ENCODE measurements at places on chromosomes 5 and 9. TPM values are rescaled to one million over a fixed set of nuclear protein-coding genes. Genes with fewer than 3 reads are reported as not detected.
A peak's percentile ranks its signal among the peaks of the same experiment; 100 is the strongest.

Gene SLC36A3
- not detected for total RNA-seq

GRCh38 chr9:17135295-17136160 lies 688 bp downstream of the CNTLN start:
- H3K4me1 ChIP-seq: peaks cover 4% of the 10 kb centered on the region
- peaks cover 3% of the 10 kb centered on the region for H3K36me3 ChIP-seq
- peak overlapping the region; percentile 54 for H3K4me3 ChIP-seq
- H3K27ac ChIP-seq: no peak overlapping the region
- peaks cover 22% of the 10 kb centered on the region for H3K27me3 ChIP-seq

- DNase-seq: no peak
- no peaks in the 10 kb centered on the region for H3K4me1 ChIP-seq
- H3K27me3 ChIP-seq: no peaks in the 10 kb centered on the region
- H3K27ac ChIP-seq: no peak overlapping the region
- H3K4me3 ChIP-seq: no peak overlapping the region
- H3K36me3 ChIP-seq: peaks cover 48% of the 10 kb centered on the region
These were observed 123.8 kb downstream of the DROSHA start for GRCh38 chr5:31407921-31408693.

GRCh38 chr9:15999422-16000339 lies 446.8 kb downstream of the CCDC171 start:
- no peak for DNase-seq
- H3K4me3 ChIP-seq: no peak overlapping the region

DNA sequence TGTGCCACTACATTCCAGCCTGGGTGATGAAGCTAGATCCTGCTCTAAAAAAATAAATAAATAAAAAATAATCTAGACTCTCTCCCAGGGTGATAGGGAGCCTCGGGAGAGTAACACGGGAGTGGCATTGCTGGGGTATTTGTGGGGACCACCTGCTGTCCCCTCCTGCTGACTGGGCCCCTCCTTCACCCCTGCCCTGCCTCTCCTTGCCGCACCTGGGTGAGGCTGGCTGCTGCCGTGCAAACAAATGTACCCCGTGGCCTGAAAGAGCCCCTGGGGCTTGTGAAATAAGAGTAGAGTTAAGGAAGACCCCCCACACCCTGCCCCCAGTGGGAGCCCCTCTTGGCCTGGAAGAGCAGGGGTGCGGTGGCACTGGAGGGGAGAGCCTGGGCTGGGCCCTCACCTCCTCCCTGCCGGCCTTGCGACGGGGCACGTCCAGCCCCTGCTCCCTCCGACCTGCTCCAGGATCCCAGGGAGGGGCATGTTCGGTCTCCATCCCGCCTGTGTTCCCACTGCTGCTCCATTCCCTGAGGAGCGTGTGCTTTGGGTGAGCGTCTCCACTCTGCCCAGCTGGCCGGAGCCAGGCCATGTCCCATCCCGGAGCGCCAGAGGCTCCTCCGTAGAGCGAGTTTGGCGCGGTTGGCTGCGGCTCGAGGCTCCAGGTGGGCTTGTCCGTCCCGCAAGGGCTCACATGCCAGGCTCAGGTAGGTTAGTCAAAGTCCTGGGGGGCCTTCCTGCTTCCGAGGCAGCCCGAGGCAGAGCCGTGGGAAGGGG lies 75.0 kb upstream of the RNU6ATAC start:
- H3K4me1 ChIP-seq: peaks cover 6% of the 10 kb centered on the region
- H3K36me3 ChIP-seq: no peaks in the 10 kb centered on the region
- no peak overlapping the region for H3K27ac ChIP-seq
- H3K27me3 ChIP-seq: peaks cover 9% of the 10 kb centered on the region
- DNase-seq: no peak
- no peak overlapping the region for H3K4me3 ChIP-seq

DNA sequence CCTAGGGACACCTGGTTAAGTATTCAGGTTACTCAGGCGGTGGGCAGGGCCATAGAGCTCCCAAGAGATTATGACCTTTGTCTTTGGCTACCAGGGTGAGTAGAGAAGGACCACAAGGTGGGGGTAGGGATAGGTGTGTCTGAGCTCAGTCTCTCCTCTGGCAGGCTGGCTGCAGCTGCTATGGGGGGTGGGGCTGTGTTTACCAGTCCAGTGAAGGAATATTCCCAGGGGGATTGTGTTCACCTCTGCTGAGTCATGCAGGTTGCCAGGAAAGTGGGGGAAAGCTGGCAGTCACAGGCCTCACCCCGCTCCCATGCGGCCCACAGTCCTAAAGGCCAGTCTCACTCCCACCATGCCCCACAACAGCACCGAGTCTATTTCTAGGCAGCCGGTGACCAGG lies 53.6 kb upstream of the POU5F2 start:
- no peak overlapping the region for H3K4me3 ChIP-seq
- no peaks in the 10 kb centered on the region for H3K27me3 ChIP-seq
- H3K27ac ChIP-seq: no peak overlapping the region
- no peak for DNase-seq
- peaks cover 5% of the 10 kb centered on the region for H3K36me3 ChIP-seq

DNA sequence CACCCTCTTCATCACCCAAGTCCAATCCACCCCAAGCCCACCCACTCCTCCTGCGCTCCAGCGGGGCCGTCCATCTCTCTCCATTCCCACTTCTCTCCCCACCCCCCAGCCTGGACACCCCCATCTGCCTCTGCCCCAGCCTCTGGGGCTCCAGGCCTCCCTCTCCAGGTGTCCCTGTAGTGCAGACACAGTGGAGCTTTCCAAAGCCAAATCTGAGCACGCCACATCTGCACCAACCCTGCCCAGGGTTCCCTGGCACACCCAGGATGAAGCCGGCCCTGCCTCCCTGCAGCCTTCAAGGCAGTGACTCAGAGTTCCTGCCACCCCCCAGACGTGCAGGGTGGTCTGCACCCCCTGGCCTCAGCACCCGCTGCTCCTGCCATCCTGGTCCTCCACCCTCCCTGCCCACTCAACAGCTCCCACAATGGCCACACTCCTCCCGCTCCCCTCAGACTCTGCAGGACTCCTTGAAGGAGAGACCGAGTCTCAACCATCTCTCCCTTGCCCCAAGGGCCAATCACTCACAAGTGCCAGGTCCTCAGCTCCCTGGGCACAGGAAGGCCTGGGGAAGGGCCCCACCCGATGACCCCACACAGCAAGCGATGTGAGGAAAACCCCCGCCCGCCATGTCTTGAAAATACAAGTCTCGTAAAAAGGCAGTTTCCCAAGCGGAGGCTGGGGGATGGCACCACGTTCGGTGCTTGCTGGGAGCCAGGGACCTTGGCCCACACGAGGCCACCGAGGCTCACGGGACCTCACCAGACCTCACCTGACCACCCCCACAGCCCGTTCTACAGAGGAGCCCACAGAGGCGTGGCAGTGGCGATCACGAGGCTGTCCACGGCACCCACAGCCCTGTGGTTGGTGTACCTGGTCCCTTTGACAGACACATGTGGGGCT lies 22.2 kb downstream of the VAV2 start:
- no peaks in the 10 kb centered on the region for H3K4me1 ChIP-seq
- H3K27ac ChIP-seq: no peak overlapping the region
- no peak for DNase-seq
- H3K36me3 ChIP-seq: no peaks in the 10 kb centered on the region
- H3K4me3 ChIP-seq: no peak overlapping the region

- H3K4me1 ChIP-seq: peaks cover 4% of the 10 kb centered on the region
- no peak overlapping the region for H3K27ac ChIP-seq
- peaks cover 56% of the 10 kb centered on the region for H3K36me3 ChIP-seq
- H3K27me3 ChIP-seq: no peaks in the 10 kb centered on the region
- DNase-seq: no peak
These were observed 19.9 kb downstream of the NUP214 start for GRCh38 chr9:131145245-131145644.

GRCh38 chr9:14924230-14925219 lies 14.3 kb upstream of the FREM1 start:
- H3K27me3 ChIP-seq: no peaks in the 10 kb centered on the region
- no peak overlapping the region for H3K4me3 ChIP-seq

DNA sequence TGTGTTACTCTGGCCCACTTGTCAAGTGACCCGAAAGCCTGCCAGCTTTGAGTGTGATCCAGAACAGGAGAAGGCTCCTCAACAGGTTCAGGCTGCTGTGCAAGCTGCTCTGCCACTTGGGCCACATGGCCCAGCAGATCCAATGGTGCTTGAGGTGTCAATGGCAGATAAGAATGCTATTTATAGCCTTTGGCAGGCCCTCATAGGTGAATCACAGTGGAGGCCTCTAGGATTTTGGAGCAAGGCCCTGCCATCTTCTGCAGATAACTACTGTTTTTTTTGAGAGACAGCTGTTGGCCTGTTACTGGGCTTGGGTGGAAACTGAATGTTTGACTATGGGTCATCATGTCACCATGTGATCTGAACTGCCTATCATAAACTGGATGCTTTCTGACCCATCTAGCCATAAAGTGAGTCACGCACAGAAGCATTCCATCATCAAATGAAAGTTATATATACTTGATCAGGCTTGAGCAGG lies 180.8 kb downstream of the CARTPT start:
- H3K36me3 ChIP-seq: no peaks in the 10 kb centered on the region
- DNase-seq: no peak
- peaks cover 2% of the 10 kb centered on the region for H3K27me3 ChIP-seq
- no peak overlapping the region for H3K27ac ChIP-seq

DNA sequence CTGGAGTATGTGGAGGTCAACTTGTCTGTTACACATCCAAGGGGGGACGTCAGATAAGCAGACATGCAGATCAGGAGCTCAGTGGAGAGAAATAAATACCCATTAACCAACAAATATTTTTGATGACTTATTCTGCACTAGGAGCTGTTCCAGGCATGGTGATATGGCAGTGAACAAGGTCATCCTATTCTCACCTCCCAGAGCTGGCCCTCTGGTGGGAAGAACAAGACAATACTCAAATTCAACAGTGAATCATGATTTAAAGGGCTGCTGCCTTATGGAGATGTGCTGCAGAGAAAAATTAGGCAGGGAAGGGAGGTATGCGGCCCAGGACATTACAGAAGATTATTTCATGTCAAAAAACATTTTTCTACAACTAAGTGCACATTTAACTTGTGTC lies 36.5 kb downstream of the SYK start:
- no peak overlapping the region for H3K27ac ChIP-seq
- no peaks in the 10 kb centered on the region for H3K36me3 ChIP-seq
- H3K27me3 ChIP-seq: peaks cover 5% of the 10 kb centered on the region
- no peak overlapping the region for H3K4me3 ChIP-seq
- peak; percentile 18 for DNase-seq

- H3K36me3 ChIP-seq: no peaks in the 10 kb centered on the region
- H3K27ac ChIP-seq: no peak overlapping the region
- peaks cover 13% of the 10 kb centered on the region for H3K4me1 ChIP-seq
- no peak for DNase-seq
- H3K4me3 ChIP-seq: no peak overlapping the region
These were observed 146.3 kb upstream of the POU5F2 start for GRCh38 chr5:93887678-93888077.
